ENCODE measurements at places on chromosomes 12 and 14.

DNA sequence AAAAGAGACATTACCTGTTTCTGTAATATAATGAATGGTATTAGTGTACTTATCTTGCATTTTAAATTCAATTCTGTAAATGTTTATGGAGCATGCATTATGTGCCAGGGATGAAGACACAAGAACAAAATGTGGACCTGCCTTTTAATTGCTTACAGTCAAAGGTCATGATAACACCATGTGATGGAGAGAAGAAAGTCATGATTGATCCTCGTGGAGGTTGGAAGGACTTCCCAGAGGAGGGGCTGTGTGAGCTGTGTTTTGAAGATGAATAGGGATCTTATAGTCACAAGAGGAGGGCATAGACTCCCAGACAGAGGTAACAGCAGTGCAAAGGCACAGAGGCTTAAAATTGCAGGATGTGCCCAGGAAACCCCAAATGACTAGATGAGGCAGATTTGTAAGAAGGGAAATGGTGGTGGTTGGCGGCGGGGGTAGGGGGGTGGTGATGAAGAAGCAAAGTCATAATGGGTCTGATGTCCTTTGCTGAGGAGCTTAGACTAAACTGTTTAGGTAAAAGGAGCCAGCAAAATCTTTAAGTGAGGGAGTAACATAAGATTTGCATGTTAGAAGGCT is 151.5 kb downstream of the PRKCH start:
- peak; percentile 29 for DNase-seq

DNA sequence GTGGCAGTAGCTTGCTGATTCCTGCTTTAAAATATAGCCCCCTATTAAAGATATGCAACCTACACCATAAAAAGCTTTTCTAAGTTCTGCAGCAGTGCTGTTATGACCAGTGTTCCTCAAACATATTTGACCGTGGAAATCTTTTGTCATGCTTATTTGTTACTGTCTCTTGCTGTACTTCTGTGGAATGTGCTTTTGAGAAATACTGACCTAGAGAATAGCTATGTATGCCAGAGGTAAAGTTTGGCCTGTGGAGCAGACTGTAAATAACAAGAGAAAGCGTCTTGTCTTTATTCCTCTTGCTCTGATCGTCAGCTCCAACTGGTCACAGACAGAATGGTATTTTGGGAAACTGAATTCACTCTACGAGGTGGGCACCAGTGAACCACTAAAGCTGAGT is 239.0 kb downstream of the FBXL14 start:
- DNase-seq, result no peak

DNA sequence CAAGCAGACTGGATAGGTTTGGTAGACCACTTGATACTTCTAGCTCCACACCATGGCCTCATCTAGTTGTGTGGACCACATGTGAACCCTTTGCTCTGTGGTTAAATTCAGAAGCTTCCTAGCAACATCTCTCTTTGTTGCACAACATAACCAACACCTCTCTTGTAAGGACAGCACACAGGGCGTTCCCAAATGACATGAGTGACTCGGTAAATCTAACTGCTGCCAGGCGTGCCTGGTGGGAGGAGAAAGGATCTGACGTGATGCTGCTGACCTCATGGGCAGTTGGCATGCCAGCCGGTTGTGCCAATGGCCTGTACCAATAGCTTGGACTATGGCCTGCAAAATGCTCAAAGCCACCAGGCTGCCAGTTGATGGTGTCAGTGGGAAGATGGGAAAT is 93.8 kb downstream of the CPSF2 start:
- no peak for DNase-seq

DNA sequence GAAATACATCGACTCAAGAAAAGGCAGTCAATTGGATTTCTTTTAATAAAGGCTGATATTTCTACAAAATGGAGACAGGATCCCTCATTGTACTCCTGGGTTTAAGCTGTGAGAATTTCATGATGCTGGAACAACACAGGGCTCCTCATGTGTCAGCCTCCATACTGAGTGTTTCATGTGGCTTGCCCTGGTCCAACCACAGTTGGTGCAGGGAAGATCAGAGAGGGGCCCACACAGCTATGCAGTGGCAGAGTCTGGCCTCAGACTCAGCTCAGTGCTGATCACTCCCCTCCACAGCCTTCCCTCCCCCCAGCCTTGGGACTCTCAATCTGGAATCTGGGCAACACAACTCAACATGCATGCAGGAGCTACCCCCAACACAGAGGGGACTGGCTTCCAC is 122.5 kb upstream of the OVCH1 start:
- no peak for DNase-seq

DNA sequence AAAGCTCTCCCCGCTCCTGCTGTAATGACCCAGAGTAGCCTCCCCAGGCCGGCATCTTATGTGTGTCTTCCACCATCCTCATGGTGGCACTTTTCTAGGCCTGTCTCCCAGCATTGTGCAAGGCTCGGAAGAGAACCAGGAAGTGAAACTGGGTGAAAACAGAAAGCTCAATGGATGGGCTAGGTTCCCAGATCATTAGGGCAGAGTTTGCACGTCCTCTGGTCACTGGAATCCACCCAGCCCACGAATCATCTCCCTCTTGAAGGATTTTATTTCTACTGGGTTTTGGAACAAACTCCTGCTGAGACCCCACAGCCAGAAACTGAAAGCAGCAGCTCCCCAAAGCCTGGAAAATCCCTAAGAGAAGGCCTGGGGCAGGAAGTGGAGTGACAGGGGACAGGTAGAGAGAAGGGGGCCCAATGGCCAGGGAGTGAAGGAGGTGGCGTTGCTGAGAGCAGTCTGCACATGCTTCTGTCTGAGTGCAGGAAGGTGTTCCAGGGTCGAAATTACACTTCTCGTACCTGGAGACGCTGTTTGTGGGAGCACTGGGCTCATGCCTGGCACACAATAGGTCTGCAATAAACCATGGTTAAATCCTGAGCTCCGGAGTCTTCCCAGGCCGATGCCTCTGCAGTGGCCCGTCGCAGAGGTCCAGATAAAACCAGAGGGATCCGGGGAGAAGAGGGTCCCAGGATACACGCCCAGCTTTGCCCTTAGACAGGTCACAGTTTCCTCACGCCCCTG is 15.6 kb downstream of the ACVRL1 start:
- DNase-seq, result peak; percentile 73

- DNase-seq, result no peak
Measured at GRCh38 chr12:117118838-117119591, 19.8 kb upstream of the TESC start.

DNA sequence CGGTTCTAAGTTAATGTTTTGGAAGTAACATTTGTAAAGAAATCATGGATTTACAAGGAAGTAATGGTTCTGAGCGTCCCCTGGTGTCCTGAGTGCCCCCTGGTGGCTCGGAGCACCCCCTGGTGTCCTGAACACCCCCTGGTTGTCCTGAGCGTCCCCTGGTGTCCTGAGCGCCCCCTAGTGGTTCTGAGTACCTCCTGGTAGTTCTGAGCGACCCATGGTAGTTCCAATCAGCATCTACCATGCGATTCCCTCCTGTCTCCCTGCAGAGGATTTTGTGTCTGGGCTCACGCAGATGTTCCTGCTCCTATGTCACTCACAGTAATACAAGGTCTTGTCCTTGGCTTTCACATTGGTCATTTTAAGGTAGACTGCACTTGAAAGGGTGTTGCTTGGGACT is 1352.9 kb downstream of the TMEM121 start:
- DNase-seq, result peak; percentile 8

DNA sequence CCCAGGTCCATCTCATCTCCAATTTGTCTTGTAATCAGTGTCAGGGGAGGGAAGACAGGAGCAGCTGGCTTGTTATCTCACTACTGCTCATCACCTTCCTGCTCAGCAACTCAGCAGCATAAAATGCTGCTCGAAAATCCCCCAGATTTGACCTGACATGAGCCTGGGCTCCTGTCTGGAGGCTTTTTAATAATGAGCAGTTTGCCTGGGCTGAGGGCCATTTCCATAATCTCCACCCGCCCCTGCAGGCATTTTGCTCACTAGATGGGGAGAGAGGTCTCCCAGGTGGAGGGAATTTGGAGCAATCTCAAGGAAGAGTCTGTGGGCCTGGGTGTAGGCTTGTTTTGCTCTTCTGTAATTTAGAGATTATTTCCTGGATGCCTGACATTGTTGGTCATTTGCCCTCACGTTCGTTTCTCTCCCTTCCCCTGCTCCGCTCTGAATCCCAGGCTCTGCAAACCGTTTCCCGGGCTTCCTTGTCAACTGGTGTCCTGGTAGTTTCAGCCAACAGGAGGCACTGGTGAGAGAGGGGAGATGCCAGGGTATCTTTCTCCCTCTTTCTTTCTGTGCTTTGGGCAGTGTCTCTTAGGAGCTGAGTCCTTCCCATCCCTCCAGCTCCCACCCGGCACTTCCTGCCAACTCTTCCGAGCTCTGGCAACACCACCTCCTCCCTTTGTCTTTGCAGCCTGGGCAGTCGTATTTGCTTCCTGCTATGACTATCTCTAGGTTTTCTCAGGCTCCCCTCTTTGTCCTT is 299.2 kb downstream of the GLT1D1 start:
- DNase-seq, result no peak

- no peak for DNase-seq
Measured at GRCh38 chr14:77870646-77871045, 70.7 kb downstream of the ADCK1 start.

DNA sequence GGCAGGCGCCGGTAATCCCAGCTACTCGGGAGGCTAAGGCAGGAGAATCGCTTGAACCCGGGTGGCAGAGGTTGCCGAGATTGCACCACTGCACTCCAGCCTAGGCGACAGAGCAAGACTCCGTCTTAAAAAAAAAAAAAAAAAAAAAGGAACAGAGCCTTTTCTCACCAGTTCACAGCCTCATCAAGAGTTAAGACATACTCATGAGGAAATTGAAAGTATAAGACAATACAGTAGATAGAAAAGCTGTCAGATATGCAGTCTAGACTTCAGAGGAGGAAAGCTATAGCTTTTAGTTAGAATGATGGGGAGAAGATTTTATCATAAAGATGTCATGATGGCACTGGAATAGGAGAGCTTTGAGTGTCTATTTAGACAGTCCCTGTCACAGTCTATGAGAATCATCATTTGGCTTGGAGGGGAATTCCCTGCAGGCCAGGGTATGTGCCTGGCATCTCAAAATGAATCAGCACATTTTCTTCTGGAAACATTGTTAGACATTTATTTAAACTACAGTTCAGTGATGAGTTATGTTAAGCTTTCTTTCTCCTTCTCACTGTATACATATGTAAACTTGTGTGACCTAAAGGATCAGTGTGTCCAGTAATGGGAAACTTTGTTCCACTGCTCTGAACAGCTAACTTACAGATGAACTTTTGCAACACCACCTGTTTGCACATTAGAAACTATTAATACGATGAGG is 2.9 kb upstream of the RAB35 start:
- DNase-seq, result peak; percentile 69

GRCh38 chr12:15853877-15854276 is 28.3 kb upstream of the STRAP start:
- DNase-seq, result no peak

DNA sequence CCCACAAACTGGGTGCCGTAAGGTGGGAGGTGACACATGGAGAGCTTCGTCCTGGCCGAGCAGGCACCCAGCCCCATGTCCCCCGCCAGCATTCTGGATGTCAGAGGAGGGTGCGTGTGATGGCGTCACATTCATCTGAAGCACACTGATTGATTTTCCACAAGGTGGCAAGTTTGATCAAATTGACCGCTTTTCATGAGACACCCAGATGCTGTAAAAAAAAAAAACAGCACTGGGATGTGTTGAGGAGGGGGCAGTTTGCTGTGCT is 24.2 kb downstream of the SLC25A29 start:
- DNase-seq, result no peak

DNA sequence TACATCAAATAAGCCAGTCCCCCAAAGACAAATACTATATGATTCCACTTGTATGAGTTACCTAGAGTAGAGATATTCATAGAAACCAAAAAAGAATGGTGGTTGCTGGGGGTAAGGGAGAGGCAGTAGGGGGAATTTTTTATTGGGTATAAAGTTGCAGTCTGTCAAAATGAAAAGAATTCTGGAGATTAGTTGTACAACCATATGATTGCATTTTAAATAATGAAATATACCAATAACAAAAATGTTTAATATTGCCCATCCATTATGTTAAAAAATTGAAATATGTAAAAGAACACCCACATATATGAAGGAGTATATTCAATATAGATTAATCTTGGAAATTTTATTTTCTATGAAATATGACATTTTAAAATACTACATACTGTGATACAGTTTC is 1383.5 kb downstream of the FSCB start:
- DNase-seq, result no peak

GRCh38 chr12:98416845-98417244 is 98.5 kb upstream of the TMPO start:
- DNase-seq, result peak; percentile 49

GRCh38 chr12:94614288-94614721 is 36.1 kb downstream of the TMCC3 start:
- peak; percentile 65 for DNase-seq

GRCh38 chr14:59276235-59276634 is 87.8 kb downstream of the DAAM1 start:
- no peak for DNase-seq

- no peak for DNase-seq
Measured at GRCh38 chr12:127121494-127122084, 1145.4 kb upstream of the TMEM132C start.

DNA sequence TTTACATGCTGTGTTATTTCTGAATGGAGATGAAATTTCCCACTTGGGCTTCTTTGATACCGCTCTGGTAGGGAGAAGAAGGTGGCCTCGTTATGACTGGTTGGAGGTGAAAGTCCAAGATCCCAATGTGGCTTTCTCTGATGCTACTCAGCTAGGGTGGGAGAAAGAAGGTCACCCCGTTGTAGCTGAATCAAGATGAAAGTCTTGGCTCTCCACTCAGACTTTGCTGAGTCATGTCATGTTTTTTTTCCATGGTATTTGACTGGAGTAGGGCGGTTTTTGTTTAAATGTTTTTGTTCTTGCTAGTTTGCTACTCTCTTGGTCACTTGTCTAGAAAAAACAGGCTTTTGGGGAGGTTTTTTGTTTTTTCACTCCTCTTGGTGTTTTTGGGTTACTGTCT is 2.4 kb upstream of the PDE6H start:
- DNase-seq, result no peak

- DNase-seq, result no peak
Measured at GRCh38 chr12:89140602-89141238, 211.6 kb downstream of the DUSP6 start.

GRCh38 chr12:14902465-14902864 is 16.8 kb upstream of the MGP start:
- DNase-seq, result no peak

DNA sequence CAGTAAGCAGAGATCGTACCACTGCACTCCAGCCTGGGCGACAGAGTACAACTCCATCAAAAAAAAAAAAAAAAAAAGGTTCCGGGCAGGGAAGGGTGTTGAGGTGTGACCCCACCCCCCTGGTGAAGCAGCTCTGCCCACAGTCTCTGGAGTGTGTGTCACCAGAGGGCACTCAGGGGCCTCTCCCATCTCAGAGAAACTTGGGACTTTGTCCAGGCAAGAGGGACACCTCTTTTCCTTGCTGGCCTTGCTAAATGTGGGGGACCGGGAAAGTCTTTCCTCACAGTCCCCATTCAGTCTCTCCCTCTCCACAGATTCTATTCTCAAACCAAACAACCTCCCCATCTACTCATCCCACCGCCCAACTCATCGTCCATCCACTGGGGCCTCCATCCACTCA is 43.6 kb downstream of the RFLNA start:
- no peak for DNase-seq

GRCh38 chr12:53482626-53483168 is 16.6 kb downstream of the MAP3K12 start:
- DNase-seq, result no peak

GRCh38 chr14:103296987-103297386 is 37.0 kb upstream of the EIF5 start:
- no peak for DNase-seq

- no peak for DNase-seq
Measured at GRCh38 chr12:128570191-128571065, 253.3 kb downstream of the SLC15A4 start.
